RWPE2 (cell line): ENCODE measurements at places on chromosomes 6 and 20.
A peak's percentile ranks its signal among the peaks of the same experiment; 100 is the strongest.

GRCh38 chr6:128505603-128506002, 14.8 kb downstream of the PTPRK start:
- DNase-seq, result no peak

DNA sequence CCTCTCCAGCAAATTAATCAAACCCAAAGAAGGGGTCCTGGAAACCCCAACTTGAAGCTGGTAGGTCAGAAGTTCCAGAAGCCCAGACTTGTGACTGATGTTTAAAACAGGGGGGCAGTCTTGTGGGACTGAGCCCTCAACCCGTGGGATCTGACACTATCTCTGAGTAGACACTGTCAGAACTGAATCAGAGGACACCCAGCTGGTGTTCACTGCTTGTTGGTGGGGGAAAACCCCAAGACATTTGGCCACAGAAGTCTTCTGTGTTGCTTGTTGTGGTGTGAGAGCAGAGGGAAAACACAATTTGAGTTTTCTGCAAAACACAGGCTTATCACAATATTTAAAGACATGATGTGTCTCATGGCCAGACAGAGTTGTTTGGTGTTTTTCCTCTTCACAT, 29.9 kb downstream of the KIF13A start:
- no peak for DNase-seq

DNA sequence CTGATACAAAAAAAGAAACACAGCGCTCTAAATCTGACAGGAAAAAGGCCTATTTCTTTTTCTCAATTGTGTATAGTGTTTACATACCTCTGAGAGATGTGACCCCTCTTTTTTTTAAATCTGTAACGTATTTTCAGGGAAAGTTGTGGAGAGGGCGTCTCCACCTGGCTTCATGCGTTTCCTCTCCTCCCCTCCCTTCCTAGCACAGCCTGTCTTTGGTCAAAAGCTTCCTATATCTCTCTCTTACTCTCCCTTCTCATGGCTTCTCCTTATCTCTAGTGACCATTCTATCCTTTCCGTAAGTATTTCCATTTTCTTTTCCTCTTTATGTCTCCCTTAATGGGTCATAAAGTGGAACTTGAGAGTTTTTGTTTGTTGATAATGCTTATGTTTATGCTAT, 458.9 kb downstream of the HACE1 start:
- DNase-seq, result no peak

GRCh38 chr6:139776041-139776440, 401.6 kb upstream of the CITED2 start:
- no peak for DNase-seq

DNA sequence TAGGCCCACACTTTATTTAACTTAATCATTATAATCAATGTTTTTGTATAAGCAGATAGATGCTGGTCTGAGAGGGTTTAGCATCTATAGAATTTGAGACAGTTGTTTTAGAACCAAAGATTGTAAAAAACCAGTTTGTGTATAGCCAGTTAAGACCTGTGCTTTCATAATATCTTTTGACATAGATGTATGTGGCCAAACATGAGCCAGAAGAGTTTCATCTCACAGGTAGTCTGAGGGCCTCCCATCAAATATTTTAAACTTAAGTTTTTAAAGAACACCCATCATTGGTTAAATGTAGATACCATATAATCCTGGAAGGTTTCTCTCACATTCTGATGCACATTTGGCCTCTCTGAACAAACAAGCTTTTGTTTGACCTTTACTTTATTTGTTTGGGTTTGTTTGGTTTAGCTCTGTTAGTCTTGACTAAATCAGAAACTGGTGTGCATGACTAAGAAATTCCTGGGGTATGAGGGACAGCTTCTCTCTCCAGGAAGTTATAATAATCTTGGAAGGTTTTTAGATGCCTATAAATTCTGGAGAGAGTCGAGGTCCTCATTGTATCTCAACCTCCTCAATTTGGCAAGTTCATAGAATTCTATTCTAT, 58.0 kb upstream of the TMEM200A start:
- no peak for DNase-seq

DNA sequence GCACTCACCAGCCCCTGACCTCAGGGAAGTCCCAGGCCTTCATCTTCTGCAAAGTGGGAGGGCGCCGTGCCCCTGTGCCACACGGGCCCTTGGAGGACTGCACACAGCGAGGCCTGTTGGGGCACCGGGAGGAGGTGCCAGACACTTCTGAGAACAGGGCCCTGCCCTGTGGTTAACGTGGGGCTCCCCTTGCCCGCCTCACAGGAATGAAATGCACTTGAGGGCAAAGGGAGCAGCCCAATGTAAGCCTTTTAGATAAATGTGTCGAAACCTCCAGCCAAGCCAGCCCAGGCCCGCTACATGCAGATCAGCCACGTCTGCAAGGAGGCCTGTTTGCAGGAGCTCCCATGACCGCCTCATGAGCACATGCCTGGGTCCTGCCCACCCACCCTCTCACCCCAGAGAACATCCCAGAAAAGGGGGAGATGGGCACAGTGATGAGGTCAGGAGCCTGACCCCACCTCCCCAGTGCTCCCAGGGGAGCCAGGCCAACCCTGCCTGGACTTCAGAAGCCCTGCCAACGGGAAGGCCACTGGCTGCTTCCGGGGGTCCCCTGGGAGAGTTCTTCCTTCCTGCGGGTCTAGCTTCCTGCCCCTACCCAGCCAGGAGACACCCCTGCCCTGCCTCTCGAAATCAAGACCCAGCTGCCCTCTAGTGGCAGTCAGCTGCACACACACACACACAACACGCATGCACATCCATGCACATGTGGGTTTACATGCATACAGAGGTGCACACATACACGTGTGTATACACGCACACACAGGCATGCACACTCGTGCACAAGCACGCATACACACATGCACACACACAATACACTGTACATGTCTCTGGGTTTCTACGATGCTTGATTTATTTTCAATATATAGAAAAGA, 178.7 kb downstream of the TAF4 start:
- DNase-seq, result no peak

GRCh38 chr20:47265984-47266383, 90.5 kb downstream of the ZMYND8 start:
- DNase-seq, result no peak

DNA sequence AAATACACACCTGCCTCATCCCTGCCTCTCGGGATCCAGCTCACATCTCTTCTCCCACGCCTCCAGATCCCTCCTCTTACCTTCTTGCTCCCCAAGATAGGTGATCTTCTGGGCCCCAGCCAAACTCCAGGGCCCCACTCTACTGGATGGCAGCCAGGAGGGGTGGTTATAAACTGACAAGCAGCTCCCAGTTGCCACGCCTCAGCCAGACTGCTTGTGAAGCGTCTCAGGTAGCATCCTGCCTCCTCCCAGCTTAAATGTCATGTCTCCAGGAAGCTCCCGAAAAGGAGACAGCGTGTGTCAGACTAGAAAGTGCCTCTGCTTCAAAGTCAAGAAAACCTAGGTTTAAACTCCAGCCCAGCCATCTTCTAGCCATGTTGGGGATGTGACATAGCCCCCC, 114.1 kb downstream of the LRFN2 start:
- no peak for DNase-seq

DNA sequence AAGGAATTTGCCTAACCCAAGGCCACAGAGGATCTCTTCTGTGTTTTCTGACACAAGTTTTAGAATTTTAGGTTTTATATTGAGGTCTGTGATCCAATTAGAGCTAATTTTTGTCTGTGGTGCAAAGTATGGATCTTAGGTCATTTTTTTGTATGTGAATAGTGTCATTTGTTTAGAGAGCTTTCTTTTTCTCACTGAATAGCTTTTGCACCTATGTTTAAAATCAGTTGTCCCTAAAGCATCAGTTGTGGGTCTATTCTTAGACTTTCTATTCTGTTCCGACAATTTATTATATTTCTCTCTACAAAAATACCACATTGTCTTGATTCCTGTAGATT, 341 bp upstream of the MCM9 start:
- no peak for DNase-seq

DNA sequence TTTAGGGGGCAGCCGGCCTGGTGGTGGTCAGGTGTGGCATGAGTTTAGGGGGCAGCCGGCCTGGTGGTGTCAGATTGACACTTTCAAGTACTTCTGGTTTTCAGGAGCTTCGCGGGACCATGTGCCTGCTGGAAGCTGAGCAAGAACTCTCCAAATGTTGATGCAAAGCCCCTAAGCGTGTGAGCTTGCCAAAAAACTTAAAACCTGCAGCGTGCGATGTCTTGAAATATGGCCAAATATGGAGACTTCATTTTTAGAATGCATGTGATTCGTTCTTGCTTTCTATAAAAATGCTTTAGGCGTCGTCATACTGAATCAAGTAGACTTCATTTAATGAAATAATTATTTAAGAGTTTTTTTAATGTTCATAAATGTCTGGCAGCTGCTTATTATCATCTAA, 149.4 kb downstream of the SMOC2 start:
- DNase-seq, result no peak

- DNase-seq, result no peak
Measured at GRCh38 chr6:168962886-168963285, 290.8 kb downstream of the THBS2 start.

DNA sequence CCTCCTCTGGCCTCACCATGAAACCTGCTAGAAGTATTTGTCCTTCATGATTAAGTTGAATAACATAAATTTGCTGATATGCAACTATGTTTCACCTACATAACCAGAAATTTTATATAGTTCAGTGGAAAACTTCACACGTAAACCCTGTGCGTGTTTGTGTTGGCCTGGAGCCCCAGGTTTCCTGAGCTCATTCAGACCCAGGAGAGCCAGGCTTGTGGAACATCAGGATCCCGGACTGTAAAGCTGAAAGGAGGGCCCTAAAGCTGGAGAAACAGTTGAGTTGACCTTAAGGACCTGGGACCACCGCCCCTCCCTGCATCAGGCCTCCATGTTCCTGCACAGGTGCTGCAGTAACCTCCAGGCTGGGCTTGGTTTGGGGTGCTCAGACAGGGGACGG, 3.1 kb upstream of the SPATS1 start:
- DNase-seq, result no peak

- DNase-seq, result no peak
Measured at GRCh38 chr6:87293526-87293925, 28.9 kb upstream of the SMIM8 start.

GRCh38 chr20:63844511-63844991, 13.5 kb upstream of the ZBTB46 start:
- DNase-seq, result peak; percentile 81

- DNase-seq, result no peak
Measured at GRCh38 chr6:99147206-99147605, 199.5 kb upstream of the FBXL4 start.

DNA sequence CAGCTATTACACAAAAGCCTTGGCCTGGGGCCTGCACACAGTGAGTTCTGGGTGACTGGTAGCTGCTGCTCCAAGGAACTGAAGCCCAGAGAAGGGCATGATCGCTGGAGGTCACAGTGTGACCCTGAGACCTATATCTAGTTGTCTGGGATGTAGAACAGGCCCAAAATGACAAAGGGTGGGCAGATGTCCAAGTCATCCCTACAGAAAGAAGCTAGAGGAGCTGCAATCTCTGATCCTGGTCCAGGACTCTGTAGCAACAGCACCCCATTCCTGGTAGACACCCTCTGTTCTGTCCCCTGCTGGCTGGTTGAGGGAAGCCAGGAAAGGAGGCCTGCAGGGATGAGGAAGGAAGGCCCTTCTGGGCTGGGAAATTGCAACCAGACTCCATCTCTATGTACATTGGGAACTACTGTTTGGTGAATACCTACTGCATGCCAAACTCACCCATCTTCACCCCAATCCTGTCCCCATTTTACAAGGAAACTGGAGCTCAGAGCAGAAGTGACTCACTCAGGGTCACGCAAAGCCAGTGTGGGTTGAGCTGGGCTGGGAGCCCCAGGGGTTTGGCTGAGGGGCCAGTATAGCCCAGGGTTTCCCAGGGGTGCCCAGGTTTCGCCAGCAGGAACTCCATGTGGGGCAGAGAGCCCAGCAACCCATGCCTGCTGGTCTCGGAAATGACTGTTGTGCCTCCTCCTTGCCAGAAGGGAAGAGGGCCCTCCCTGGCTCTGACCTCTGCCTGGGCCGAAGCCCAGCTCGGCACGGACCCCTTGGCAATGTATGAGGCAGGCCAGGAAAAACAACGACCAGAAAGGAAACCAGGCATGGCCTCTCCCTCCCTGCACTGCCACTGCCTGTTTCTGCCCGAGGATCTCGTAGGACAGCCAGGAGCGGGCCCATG, 44.9 kb upstream of the TLDC2 start:
- peak; percentile 75 for DNase-seq

DNA sequence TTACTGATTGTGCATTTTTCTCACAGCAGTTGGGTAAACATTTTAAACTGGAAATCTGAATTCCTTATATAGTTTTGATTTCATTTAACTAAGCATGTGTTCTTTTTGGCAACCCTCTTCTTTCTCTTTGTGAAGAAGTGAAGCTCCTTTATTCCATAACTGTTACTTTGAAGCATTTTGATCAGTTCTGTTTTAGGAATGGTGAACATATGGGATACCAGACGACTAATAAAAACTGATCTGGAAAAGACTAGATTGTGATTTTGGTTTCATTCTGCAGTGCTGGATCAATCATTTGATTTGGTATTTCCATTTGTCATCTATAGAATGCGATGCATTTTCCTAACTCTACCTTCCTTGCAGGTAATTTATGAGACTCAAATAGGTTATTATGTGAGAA, 9.8 kb downstream of the AFG1L start:
- no peak for DNase-seq

GRCh38 chr6:5438922-5439584, 177.7 kb downstream of the FARS2 start:
- no peak for DNase-seq

- DNase-seq, result no peak
Measured at GRCh38 chr20:14264869-14265268, 72.5 kb downstream of the FLRT3 start.
